ENCODE measurements at places on chromosomes 7 and 10. TPM values are rescaled to one million over a fixed set of nuclear protein-coding genes. Genes with fewer than 3 reads are reported as not detected.

DNA sequence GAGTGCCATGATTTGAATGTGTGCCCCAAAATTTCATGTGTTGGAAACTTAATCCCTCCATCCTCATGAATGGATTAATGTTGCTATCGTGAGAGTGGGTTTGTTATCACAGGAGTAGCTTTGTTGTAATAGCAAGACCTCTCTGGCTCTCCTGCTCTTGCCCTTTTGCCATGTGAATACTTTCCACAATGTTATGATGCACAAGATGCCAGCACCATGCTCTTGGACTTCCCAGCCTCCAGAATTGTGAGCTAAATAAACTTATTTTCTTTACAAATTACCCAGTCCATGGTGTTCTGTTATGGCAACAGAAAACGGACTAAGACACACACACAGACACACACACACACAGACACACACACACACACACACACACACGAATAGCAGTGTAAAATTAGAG is 51.3 kb upstream of the TM9SF3 start:
- peaks cover 4% of the 10 kb centered on the region for H3K4me1 ChIP-seq
- no peaks in the 10 kb centered on the region for H3K36me3 ChIP-seq
- H3K27ac ChIP-seq, result no peak overlapping the region
- no peak for DNase-seq
- peaks cover 3% of the 10 kb centered on the region for H3K27me3 ChIP-seq

- no peak overlapping the region for H3K4me3 ChIP-seq
- peaks cover 2% of the 10 kb centered on the region for H3K27me3 ChIP-seq
- no peak overlapping the region for H3K27ac ChIP-seq
- H3K36me3 ChIP-seq, result no peaks in the 10 kb centered on the region
Observed at GRCh38 chr7:477626-478220, 41.9 kb downstream of the PDGFA start.

- H3K27ac ChIP-seq, result no peak overlapping the region
- peaks cover 3% of the 10 kb centered on the region for H3K4me1 ChIP-seq
- H3K4me3 ChIP-seq, result no peak overlapping the region
Observed at GRCh38 chr10:3430501-3430900, 257.9 kb upstream of the PITRM1 start.

- DNase-seq, result no peak
- H3K27ac ChIP-seq, result peak overlapping the region; percentile 76
- H3K27me3 ChIP-seq, result no peaks in the 10 kb centered on the region
Observed at GRCh38 chr7:139078399-139078798, 31.1 kb downstream of the ZC3HAV1 start.

GPR37 gene
- not detected for total RNA-seq

FAM24A gene
- total RNA-seq, result not detected

GRCh38 chr7:922334-923107 is 32.0 kb downstream of the ADAP1 start:
- peaks cover 4% of the 10 kb centered on the region for H3K27me3 ChIP-seq
- H3K4me1 ChIP-seq, result peaks cover 19% of the 10 kb centered on the region
- peaks cover 8% of the 10 kb centered on the region for H3K36me3 ChIP-seq
- DNase-seq, result no peak
- H3K27ac ChIP-seq, result peak overlapping the region; percentile 94

DNA sequence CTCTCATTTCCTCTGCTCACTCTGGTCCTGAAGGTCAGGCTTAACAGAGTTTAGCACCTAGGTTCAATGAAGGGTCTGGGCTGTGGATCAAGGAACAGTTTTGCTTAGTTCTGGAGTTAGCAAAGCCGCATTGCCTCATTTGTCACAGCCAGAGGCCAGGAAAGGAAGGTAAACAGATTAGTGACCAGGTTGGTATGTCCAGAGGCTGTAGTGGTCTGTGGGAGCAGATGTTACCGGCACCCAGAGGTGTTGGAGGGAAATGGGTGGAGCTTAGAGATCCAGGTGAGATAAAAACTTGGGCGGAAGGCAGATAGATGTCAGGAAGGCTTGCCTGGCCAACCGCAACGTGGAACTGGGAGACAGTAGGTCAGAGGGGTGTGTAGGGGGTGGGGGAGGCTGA is 36.6 kb upstream of the ZMIZ2 start:
- peaks cover 10% of the 10 kb centered on the region for H3K4me1 ChIP-seq
- H3K4me3 ChIP-seq, result no peak overlapping the region
- peaks cover 13% of the 10 kb centered on the region for H3K36me3 ChIP-seq
- DNase-seq, result no peak
- no peak overlapping the region for H3K27ac ChIP-seq
- H3K27me3 ChIP-seq, result no peaks in the 10 kb centered on the region

DNA sequence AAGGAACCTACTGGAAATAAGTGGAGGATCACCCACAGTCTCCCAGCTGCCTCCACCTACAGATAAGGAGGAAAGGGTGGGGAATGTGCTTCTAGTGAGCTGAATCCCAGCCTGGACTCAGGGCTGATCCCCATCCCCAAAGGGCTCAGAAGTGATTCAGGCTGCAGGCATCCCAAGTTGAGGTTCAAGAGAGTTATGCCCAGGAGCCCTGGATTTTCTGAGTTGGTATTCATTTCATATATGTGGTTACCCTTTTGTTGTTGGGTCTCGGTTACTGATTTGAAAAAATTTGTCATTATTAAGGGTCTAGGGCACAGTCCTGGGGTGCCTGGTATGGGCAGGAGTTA is 30.0 kb upstream of the SRGN start:
- H3K36me3 ChIP-seq, result peaks cover 2% of the 10 kb centered on the region
- H3K4me3 ChIP-seq, result no peak overlapping the region
- no peak for DNase-seq
- no peaks in the 10 kb centered on the region for H3K27me3 ChIP-seq
- peak overlapping the region; percentile 81 for H3K27ac ChIP-seq

- peak overlapping the region; percentile 79 for H3K4me3 ChIP-seq
- H3K36me3 ChIP-seq, result peaks cover 71% of the 10 kb centered on the region
- no peaks in the 10 kb centered on the region for H3K27me3 ChIP-seq
Observed at GRCh38 chr7:50393547-50394252, 56.5 kb downstream of the FIGNL1 start.

- no peak overlapping the region for H3K4me3 ChIP-seq
- H3K27me3 ChIP-seq, result no peaks in the 10 kb centered on the region
- H3K4me1 ChIP-seq, result peaks cover 4% of the 10 kb centered on the region
Observed at GRCh38 chr7:20539201-20539600, 76.3 kb upstream of the ABCB5 start.

- H3K4me3 ChIP-seq, result no peak overlapping the region
- no peak overlapping the region for H3K27ac ChIP-seq
Observed at GRCh38 chr10:124259139-124259825, 159.4 kb downstream of the OAT start.

GRCh38 chr7:83065714-83066113 is 97.0 kb downstream of the PCLO start:
- H3K4me1 ChIP-seq, result no peaks in the 10 kb centered on the region
- DNase-seq, result no peak
- H3K36me3 ChIP-seq, result no peaks in the 10 kb centered on the region
- H3K27me3 ChIP-seq, result no peaks in the 10 kb centered on the region
- H3K27ac ChIP-seq, result no peak overlapping the region

GLCCI1 gene
- 13.5 TPM for total RNA-seq

GRCh38 chr7:23346316-23346715 is 47.2 kb downstream of the MALSU1 start:
- H3K27ac ChIP-seq, result peak overlapping the region; percentile 27
- H3K27me3 ChIP-seq, result peaks cover 16% of the 10 kb centered on the region
- DNase-seq, result no peak
- peaks cover 31% of the 10 kb centered on the region for H3K4me1 ChIP-seq
- H3K36me3 ChIP-seq, result peaks cover 13% of the 10 kb centered on the region
- H3K4me3 ChIP-seq, result peak overlapping the region; percentile 76

GRCh38 chr7:66170309-66171231 is 34.6 kb upstream of the TPST1 start:
- H3K27ac ChIP-seq, result no peak overlapping the region
- no peak for DNase-seq
- H3K4me1 ChIP-seq, result no peaks in the 10 kb centered on the region
- H3K36me3 ChIP-seq, result no peaks in the 10 kb centered on the region
- peaks cover 3% of the 10 kb centered on the region for H3K27me3 ChIP-seq

- DNase-seq, result no peak
- H3K4me1 ChIP-seq, result no peaks in the 10 kb centered on the region
- no peaks in the 10 kb centered on the region for H3K36me3 ChIP-seq
- H3K27ac ChIP-seq, result no peak overlapping the region
- H3K4me3 ChIP-seq, result no peak overlapping the region
Observed at GRCh38 chr7:9608560-9608959, 1175.2 kb downstream of the NXPH1 start.

NANOS1 gene
- 1.0 TPM for total RNA-seq

GRCh38 chr7:105906695-105907094 is 30.3 kb upstream of the ATXN7L1 start:
- H3K27ac ChIP-seq, result no peak overlapping the region
- peaks cover 6% of the 10 kb centered on the region for H3K36me3 ChIP-seq
- no peak for DNase-seq
- H3K4me3 ChIP-seq, result no peak overlapping the region
- H3K27me3 ChIP-seq, result peaks cover 6% of the 10 kb centered on the region

GRCh38 chr7:13165854-13166253 is 478.4 kb downstream of the ARL4A start:
- no peaks in the 10 kb centered on the region for H3K4me1 ChIP-seq
- H3K36me3 ChIP-seq, result no peaks in the 10 kb centered on the region
- H3K27me3 ChIP-seq, result peaks cover 5% of the 10 kb centered on the region
- DNase-seq, result no peak
- no peak overlapping the region for H3K4me3 ChIP-seq
- no peak overlapping the region for H3K27ac ChIP-seq

DNA sequence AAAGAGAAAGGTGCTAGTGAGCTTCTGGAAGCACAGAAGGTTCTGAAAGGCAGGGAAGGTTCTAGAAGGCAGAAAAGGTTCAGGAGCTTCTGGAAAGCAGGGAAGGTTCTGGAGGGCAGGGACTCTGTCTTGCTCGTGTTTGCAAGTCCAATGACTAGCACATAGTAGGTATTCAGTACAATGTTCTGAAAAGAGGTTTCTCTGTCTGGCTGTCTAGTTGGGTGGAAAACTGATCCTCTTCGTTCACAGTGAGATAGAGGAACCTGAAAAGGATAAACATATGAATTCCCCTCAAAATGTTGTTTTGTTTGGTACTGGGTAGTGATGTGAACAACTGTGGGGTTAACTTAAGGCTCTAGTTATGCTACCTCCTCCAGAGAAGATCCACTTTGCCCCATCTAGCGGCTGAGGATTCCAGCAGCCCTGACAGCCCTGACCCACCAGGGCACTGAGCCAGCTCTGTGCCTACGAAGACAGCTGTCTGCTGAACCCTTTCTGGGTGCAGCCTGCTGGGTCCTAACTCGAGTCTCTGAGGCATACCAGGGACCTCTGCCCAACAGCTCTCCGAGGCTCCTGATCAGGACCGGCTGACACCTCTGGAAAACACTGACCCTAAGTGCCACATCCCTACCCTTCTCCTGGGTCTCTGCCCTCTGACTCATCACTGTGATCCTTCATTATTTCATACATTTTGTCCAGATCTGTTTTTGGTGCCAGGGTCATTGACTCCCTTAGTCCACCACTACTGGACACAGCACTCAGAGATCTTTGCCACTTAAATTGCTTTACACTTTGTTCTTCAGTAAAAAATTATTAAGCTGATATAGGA is 15.4 kb downstream of the PTPRN2 start:
- H3K27me3 ChIP-seq, result peaks cover 4% of the 10 kb centered on the region
- no peak overlapping the region for H3K27ac ChIP-seq
- H3K4me1 ChIP-seq, result no peaks in the 10 kb centered on the region
- no peak overlapping the region for H3K4me3 ChIP-seq
- DNase-seq, result no peak

- H3K4me1 ChIP-seq, result no peaks in the 10 kb centered on the region
- no peak overlapping the region for H3K27ac ChIP-seq
- no peak overlapping the region for H3K4me3 ChIP-seq
- DNase-seq, result no peak
- no peaks in the 10 kb centered on the region for H3K36me3 ChIP-seq
- peaks cover 3% of the 10 kb centered on the region for H3K27me3 ChIP-seq
Observed at GRCh38 chr7:137804836-137805235, 41.9 kb downstream of the DGKI start.

GRCh38 chr10:78623578-78624215 is 445.1 kb upstream of the ZMIZ1 start:
- no peak overlapping the region for H3K27ac ChIP-seq
- no peak for DNase-seq
- no peaks in the 10 kb centered on the region for H3K4me1 ChIP-seq
- H3K4me3 ChIP-seq, result no peak overlapping the region
- H3K27me3 ChIP-seq, result peaks cover 12% of the 10 kb centered on the region

GRCh38 chr10:113493195-113493594 is 59.7 kb upstream of the HABP2 start:
- no peak overlapping the region for H3K4me3 ChIP-seq
- H3K4me1 ChIP-seq, result no peaks in the 10 kb centered on the region
- peaks cover 10% of the 10 kb centered on the region for H3K27me3 ChIP-seq
- no peaks in the 10 kb centered on the region for H3K36me3 ChIP-seq
- no peak for DNase-seq

MYO1G gene
- 252 TPM for total RNA-seq

C10orf105 gene
- 0.32 TPM for total RNA-seq

ARHGEF35 gene
- total RNA-seq, result 3.4 TPM

PNLIP gene
- not detected for total RNA-seq

DNA sequence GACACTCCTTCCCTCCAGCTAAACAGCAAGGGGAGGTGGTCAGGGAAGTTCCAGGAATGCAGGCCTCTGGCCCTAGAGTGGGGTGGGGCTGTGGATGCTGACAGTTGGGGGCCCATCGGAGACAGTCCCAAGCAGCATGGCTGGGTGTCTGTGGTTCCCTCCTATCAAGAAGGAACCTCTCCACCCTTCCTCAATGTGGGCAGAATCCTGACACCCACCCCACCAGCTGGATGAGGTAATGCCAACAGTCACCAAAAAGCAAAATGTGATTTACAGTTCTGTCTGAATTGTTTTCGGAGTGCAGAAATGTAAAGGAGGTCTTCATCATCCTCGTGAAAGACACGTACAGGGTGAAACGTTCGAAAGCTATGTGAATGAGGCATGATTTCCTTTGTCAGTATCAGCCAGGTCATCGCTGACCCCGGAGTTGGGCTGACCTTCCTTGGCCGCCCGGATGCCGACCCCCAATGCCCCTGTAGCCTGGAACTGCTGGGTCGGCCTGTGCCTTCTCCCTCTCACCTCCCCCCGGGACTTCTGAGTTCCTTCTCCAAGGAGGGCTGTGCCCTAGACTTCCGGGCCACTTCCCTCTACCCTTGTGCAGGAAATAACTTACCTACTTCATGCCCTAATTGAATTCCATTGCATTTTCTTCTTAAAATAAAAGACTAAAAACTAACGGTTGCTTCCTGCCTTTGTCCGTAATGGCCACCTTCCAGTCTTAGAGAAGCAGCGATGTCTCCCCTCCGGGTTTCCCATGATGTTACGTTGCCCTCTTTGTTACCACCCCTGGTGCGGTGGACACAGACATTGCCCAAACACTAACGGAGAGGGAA is 24.5 kb downstream of the FOXK1 start:
- no peak for DNase-seq
- H3K4me3 ChIP-seq, result no peak overlapping the region
- no peak overlapping the region for H3K27ac ChIP-seq
- peaks cover 8% of the 10 kb centered on the region for H3K4me1 ChIP-seq
- peaks cover 8% of the 10 kb centered on the region for H3K36me3 ChIP-seq

GRCh38 chr10:31340343-31340742 is 21.3 kb downstream of the ZEB1 start:
- H3K36me3 ChIP-seq, result peaks cover 5% of the 10 kb centered on the region
- no peaks in the 10 kb centered on the region for H3K4me1 ChIP-seq
- no peak overlapping the region for H3K27ac ChIP-seq
- no peak for DNase-seq

All from activated T-helper 1 cell treated with anti-CD3 and anti-CD28 coated beads, Interleukin-12 subunit alpha, Interleukin-12 subunit beta, Interleukin-2, Interleukin-4 antibody, amounts not matched to agents 30 ng/mL and 10 ng/mL and 1 ng/mL, durations not matched to agents 14 hours and 24 hours and 36 hours (primary cell).